ENCODE measurements at places on chromosomes 5 and 9.

DNA sequence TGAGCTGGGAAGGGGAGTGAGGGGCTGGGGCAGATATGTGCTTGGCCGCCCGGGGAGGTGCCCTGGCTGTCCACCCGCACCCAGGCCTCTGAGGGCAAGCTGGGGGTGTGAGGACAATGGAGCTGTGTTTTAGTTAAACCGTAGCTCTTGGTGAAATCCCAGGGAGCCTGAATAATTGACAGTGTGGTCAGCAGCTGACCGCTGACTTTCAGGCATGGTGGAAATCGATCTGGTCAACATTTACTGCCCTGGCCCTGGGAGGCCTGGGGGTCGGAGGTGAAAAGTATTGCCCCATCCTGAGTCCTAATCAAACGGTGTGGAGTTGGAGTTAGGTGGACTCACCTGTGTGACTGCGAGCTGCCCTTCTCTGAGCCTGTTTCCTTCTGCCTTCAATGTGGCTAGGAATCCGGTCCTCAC, 31.2 kb upstream of the CRB2 start:
- no peak for DNase-seq

GRCh38 chr5:178476531-178476930, 113.7 kb downstream of the COL23A1 start:
- DNase-seq = no peak

GRCh38 chr5:8954801-8955200, 591.1 kb downstream of the SEMA5A start:
- no peak for DNase-seq

- no peak for DNase-seq
Observed at GRCh38 chr5:82476155-82476554, 198.0 kb upstream of the RPS23 start.

DNA sequence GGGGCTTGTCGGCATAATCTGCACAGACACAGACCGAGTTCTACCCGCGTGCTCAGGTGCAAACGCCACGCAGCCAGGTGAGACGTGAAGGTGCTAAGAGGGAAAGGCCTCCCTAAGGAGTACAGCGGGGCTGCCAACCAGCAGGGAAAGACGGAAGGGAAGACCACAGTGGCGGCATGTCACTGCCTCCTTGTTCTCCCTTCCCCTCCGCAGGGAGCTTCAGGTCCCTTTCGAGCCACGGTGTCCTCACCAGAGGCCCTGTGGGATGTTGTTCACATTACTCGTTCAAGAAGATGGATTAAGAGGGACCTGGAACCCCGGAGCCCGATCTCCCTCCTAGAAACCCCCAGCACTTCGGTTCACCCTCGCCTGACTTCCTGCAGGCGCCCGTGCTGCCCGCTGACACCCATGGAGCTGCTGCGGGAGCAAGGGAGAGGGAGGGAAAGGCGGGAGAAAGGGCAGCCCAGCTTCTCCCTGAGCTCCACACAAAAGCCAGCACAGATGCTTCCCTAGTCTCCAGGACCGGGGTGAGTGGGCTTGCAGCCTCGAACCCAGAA, 686 bp downstream of the BRD9 start:
- DNase-seq = no peak
